ENCODE measurements at places on chromosomes 2 and 18.

DNA sequence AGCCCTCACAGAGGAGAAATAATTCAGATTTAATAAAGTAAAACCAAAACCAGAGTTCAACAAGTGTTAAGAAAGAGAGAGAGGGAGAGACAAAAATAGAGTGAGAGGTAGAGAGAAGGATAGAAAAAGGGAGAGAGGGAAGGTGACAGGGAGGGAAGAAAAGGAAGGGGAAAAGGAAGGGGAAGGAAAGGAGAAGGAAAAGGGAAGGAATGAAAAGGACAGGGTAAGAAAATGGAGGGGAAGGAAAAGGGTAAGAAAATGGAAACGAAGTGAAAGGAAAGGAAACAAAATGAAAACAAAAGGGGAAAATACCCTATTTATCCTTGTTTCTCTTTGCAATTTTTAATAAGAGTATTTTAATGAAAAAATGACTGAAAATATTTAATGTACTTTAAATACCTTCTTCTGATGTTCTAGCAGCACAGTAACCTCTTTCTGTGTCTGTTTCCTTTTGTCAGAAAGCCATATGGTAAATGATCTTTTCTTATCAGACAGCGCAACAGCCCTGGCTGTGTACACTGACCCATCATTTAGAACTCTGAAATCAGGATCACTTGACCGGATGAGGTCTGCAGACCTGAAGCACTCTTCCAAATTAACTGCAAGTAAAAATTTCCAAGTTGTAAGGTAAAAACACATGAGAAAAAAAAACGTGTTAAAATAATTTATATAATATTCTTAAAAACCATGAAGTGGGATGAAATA is 11.8 kb downstream of the DSC3 start:
- no peak for DNase-seq

DNA sequence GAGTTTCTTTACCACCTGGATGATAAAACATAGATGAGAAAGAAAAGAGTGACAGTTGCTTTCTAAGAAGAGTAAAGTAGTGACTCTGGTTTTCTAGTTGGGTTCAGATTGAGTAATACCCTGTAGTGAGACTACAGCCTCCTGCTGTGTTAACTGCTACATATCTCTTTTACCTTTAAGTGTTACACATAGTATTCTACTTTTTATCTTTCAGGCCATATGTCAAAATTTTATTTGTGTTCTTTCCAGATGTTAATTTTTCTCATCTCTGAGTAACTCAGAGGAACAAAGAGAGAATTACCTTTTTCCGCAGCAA is 348.2 kb downstream of the CTNNA2 start:
- no peak for DNase-seq

DNA sequence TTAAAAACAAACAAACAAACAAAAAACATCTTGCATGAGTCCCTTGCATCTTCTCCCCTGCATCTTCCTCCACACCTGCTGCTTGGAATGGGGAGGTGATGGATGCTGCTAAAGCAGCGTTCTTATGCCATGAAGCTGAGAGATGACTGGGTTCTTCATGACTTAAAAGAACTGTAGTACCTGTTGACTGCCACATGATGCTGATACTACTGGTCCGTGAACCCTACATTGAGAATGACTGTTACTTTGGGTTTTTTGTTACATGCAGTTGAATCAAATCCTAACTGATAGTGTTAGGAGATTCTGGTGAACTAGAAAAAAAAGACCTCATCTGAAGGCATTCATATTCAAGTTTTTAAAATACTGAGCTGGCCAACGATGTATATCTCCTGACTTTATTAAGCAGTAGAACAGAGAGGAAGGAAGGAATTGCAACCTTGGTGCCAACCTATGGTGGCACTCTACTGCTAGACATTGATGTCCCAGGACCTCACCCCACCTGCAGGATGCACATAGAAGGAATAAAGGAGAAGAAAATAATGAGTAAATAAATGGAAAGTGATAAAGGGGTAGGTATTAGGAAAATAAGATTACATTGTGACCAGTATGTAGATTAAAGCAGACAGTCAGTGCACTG is 63.2 kb upstream of the SPAG16 start:
- no peak for DNase-seq

DNA sequence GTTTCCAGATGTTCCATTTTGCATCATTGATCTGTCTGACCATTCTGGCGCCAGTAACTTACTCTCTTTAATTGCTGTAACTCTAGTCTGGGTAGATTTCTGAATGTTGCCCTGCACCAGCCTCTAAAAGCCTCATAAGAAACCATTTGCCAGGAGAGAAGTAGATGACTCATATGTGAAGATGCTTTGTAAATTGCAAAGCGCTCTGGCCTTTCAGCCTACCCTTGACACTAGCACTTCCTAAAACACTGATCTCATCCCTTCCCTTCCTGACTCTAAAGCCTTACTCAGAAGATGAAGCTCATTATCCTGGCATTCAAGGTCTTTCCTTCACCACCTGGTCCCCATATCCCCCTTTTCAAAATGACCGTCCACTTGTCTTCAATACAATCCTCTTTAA is 193.2 kb upstream of the MEX3C start:
- DNase-seq = no peak

DNA sequence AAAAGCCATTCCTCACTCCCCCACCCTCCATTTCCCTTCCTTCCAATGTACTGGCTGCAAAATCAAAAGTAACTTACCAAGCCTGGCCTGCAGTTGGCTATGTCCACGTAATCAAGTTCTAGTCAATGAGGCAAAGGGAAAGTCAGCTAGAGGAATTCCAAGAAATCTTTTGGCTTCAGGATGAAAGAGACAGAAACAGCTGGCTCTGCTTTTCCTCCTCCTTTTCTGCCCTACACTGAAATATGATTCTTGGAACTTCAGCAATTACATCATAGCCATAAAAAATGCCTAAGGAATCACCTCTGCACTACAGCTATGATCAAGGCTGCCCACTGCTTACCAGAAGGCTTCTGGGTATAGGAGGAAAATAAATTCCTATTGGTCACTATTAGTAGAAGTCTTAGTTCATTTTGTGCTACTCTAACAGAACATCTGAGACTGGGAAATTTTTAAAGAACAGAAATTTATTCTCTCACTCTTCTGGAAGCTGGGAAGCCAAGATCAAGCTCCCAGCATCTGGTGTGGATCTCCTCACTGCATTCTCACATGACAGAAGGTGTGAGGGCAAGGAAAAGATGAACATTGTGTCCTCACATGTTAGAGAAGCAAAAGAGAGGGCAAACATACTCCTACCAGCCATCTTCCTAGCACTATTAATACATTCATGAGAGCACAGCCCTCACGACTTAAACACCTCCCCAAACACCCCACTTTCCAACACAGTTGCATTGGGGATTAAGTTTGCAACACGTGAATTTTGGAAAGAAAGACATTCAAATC is 219.9 kb downstream of the TMX3 start:
- no peak for DNase-seq

DNA sequence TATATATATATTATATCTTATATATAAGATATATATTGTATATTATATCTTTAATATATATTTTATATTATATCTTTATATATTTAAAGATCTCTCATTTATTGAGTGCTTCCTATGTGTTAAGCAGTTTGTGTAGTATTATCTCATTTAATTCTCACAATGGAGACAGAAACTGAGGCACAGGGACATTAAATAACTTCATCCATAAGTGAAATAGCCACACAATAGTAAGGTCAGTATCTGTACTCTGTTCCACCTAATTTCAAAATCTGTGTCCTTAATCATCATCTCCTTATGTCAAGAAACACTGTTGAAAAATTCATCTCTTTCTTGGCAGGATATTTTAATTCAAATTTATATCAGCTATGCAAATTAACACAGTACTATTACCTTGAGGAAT is 52.8 kb upstream of the CD302 start:
- DNase-seq = no peak

DNA sequence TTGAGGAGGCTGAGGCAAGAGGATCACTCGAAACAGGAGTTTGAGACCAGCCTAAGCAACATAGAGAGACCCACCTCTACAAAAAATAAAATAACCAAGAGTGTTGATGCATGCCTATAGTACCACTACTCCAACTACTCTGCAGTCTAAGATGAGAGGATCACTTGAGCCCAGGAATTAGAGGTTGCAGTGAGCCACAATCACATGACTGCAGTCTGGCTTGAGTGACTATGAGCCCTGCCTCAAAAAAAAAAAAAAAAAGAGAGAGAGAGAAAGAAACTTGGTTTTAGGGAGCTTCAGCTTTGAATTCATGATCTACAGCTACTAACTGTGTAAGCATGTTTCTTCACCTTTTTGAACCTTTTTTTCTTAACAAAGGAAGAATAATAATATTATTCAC is 119.9 kb downstream of the HNMT start:
- DNase-seq = no peak

GRCh38 chr18:48622911-48623431 is 84.1 kb downstream of the CTIF start:
- DNase-seq = no peak

Measured in NT2/D1 (cell line).